ENCODE measurements at places on chromosomes 4 and X. TPM values are rescaled to one million over a fixed set of nuclear protein-coding genes. Genes with fewer than 3 reads are reported as not detected.

GRCh38 chrX:107628662-107629539 is 591 bp downstream of the PRPS1 start:
- peak; percentile 28 for DNase-seq

DNA sequence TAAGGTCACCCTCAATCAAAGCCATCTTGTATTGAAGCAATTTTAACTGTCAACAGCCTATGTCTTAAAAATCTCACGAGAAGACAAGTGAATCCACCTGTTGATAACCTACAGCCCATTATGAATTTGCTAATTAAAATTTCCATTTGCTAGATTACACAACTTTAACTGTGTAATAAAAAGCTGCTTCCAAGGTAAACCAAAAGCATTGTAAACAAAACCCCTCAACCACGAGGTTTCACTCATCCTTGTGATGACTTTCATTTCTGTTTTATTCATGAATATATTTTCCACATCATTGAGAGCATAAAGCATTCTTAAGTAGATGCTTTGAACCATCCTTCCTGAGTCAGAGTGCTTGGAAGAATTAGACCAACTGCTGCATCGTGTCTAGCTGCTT is 217.5 kb upstream of the GYPA start:
- no peak for DNase-seq

DNA sequence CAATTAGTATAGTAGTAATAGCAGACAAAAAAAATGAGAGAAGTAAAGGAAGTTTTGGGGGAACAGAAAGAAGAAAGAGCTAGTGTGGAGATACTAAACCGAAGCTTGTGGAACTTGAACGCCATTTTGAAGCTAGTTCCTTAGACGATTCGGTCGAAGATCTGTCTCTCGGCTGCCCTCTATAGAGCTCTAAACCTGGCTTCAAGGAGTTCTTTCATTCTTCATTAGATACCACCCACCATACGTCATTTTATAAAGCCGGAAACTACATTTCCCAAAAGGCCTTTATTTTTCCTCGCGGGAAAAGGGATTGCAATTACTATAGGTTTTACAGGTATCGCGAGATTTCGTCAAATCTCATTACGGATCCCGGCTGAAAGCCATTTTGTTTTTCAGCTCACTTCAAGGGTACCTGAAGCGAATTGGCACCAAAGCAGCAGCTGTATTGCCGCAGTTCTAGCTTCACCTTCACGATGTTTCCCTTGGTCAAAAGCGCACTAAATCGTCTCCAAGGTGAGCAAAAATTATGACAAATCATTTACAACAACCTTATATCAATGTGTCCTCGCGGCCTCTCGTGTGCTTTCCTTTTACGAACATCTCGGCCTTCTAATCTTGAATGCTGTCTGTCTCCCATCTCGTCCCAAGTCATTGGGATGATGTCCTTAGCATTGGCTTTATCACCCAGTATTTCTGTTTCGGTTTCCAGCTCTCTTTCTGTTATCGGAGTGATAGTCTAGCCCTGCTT is at the start of gene COX7B:
COX7B (plus strand) TSS at position 388 of the 748 bp plus-strand sequence; CDS start at position 474, 86 bp downstream.
- DNase-seq: peak; percentile 59

DNA sequence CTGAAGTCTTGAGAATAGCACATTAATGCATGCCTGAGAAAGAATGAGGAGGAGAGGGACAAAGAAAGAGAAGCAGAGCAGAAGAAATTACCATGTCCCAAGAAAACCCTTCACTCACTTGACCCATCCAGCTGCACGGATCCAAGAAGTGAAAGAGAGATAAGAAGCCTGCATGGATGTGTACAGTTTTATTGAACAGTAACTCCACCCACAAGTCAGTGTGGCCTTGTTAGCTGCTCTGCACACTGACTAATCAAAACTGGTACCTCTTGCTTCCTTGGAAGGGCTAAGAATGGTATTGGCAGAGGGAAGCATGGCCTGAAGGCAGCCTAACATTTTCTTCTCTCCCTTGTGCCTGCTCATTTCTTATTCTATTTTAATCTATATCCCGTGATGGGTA is 163.9 kb downstream of the SLC7A11 start:
- no peak for DNase-seq

DNA sequence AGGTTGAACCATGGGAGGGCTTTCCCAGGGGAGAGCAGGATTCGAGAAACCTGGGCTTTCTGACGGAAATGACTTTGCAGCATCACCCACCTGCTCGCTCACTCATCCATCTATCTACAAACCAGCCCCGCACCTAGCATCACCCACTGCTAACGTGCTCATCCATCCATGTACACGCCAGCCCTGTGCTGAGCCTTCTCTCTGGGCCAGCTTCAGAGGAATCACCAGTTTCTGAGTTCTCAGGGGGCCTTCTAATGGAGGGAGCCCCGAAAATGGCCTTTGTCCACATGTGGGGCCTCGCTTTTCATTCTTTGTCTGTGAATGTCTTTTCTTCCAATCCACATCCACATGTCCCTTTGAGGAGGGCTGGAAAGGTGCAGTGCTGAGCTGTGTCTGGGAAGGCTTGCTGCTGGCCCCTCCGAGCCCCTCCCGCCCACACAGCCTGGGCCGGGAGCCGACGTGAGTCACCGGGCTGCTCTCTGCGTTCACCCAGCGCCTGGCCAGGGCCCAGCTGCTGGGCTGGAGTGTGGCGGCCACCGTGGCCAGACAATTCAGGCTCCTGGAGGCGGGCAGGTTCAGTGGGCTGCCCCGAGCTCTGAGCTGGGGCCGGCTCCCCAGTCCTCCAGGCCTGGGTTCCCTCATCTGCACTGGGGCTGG is 14.7 kb downstream of the SORCS2 start:
- no peak for DNase-seq

DNA sequence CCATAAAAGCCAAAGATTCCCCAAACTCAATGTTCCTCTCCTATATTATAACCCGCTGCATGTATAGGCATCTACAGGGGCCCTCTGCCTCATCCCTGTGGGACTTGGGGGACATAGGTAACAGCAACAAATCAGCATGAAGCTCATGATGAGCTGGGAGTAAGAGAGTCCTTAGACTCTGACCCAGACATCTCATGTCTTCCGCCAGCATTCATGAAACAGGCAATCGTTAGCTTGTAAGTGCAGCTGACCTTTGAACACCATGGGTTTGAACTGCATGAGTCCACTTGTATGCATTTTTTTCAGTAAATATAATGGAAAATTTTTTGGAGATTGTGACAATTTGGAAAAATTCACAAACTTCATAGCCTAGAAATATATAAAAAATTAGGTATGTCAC is 10.4 kb upstream of the SCOC start:
- no peak for DNase-seq

DNA sequence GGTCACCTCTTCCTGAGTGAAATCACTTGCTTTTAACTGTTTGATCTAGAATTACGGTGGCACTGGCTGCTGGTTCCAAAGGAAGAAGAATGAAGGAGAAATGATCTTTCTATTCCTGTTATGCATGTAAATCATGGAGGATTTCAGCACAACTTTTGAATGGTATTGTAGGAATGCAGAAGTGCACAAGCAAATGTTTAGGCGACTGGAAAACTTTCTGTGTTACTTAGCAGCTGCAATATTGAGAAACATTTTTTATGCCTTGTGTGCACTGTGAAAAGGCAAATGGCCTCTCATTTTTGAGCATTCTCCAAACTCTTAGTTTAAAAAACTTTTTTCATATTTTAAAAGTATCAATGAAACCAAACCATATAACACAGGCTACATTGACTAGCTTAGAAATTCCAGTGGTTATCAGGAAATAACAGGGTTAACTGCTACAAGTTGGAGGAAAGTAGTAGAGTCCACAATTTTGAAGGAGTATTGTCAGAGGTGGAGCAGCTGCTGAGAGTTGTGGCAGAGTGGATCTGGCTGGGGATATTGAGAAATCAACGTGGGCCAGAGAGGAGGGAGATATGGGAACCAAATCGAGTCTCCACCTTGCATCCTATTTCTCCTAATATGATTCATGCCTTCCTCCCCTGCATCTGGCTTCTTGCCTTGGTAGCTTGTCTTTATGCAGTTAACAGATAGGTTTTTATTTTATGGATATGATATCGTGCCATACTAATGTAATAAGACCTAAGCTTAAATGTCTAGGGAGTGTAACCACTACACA is 32.0 kb upstream of the FHL1 start:
- DNase-seq: no peak

DNA sequence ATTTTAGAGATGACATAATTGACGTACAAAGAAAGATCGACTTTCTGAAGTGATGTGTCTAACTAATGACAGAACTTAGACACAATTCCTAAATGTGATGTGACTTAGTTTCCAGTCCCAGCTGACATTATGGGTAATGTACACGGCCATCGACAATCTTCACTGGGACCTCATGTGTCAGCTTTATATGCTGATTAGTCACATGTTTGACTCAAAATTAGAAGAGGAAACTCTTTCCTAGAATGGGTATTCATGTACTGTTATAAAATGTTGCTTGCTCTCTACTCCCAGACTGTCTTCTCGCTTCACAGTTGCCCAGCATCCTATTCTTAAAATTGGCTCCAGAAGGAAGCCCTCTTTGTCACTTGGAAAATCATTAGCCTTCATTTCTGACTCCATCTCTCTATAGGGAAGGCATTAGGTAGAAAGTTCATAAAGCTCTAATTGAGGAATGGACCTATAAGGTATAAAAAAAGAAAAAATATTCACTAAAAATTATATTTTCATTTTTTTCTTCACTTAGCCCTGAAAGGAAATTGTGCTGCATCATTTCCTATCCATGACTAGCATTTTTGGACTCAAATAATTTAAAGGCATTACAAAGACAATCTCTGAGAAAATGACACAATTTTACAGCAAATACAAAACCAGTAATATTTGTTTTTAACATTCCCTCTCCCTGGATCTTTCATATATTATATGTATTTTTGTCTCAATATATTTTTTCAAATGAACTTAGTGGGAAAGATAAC is 554.6 kb downstream of the INPP4B start:
- no peak for DNase-seq

- no peak for DNase-seq
These were observed 34.9 kb upstream of the STK26 start for GRCh38 chrX:131988236-131988635.

DNA sequence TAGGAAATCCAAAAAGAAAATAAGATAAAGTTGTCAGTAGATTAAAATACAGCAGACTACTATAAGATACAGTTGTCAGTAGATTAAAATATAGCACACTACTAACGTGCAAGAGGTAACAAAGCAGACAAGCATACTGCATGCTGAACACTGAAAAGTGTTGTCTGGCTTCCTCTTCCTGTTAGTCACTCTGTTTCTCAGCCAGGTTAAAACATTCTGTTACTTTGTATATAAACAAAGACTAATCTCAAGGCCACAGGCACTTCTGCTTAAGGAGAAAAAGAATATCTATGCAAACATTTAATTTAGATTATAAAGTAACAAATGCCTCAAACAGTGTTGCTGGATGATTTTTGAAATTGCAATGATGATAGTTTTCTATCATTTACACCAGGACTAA is 41.0 kb upstream of the SCD5 start:
- DNase-seq: no peak

DNA sequence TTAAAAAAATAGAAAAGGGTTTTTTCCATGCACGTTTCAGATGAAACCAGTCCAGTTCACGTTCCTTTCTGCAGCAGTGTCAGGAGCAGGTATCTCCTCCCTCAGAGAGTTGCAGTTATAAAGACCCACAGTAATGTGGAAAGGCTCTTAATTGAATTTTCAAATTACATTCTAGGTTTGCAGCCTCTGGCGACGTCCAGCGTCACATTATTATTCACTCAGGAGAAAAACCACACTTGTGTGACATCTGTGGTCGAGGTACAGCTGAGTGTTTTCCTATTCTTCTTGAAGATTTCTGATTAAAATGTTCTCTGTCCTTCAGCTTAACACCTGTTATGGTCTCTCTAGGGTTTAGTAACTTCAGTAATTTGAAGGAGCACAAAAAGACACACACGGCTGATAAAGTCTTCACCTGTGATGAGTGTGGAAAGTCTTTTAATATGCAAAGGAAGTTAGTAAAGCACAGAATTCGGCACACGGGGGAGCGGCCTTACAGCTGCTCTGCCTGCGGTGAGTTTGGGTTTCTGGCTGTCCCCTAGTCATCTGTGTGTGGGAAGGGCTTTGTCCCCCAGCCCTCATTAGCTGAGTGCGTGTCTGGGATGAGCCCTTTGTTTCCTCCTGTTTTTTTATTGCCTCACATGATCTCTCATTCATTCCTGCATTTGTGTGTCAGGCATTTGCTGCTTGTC is 25.6 kb downstream of the ZBTB49 start:
- no peak for DNase-seq

DNA sequence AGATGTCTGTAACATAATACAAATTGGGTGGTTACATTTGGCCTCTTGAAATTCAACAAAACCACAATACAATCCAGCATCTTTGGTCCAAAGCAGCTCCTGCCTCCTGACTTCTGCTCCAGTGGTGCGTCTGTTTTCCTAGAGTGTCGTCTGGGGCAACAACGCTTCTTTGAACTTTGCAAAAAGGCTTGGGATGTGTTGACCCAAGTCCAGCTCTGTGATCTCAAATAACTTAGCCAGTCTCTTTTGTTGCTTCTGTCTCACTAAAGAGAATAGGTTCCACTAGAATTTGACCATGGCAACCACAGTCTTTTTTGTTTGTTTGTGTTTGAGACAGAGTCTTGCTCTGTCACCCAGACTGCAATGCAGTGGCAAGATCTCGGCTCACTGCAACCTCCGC is 324.0 kb downstream of the DHRSX start:
- no peak for DNase-seq

DNA sequence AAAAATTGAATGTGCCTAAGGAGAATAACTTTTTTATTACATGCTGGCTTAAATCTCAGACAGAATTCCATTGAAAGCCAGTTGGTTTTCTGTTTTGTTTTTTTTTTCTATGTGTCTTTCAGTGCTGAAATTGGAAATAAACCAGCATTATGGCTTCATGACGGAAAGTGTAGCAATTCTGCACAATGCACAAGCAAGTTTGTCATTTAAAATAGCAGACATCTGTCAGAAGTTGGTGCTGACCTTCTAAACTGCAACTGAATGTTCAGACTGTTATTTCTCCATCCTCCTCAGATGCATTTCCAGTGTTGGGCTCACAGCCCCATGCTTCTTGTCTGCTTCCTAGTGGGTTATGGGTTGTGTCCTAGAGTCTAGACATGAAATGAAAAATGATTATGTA is 107.2 kb upstream of the LIMCH1 start:
- DNase-seq: no peak

- DNase-seq: no peak
These were observed 1160.3 kb downstream of the FSTL5 start for GRCh38 chr4:161003418-161004057.

IL13RA2 gene
- not detected for polyA plus RNA-seq

PNCK gene
- not detected for polyA plus RNA-seq

XK gene
- polyA plus RNA-seq: not detected

DMRTC1B gene
- 2.7 TPM for polyA plus RNA-seq

KDR gene
- not detected for polyA plus RNA-seq

ANKRD50 gene
- polyA plus RNA-seq: 0.15 TPM

NKX3-2 gene
- polyA plus RNA-seq: not detected

DDX53 gene
- polyA plus RNA-seq: not detected

KLHL34 gene
- polyA plus RNA-seq: 2.3 TPM

NUDT9 gene
- polyA plus RNA-seq: 23.3 TPM

Measured in naive thymus-derived CD8-positive, alpha-beta T cell (primary cell).